Activated CD8-positive, alpha-beta memory T cell treated with anti-CD3 and anti-CD28 coated beads for 4 hours (primary cell): ENCODE measurements at places on chromosomes 3 and 15.

DNA sequence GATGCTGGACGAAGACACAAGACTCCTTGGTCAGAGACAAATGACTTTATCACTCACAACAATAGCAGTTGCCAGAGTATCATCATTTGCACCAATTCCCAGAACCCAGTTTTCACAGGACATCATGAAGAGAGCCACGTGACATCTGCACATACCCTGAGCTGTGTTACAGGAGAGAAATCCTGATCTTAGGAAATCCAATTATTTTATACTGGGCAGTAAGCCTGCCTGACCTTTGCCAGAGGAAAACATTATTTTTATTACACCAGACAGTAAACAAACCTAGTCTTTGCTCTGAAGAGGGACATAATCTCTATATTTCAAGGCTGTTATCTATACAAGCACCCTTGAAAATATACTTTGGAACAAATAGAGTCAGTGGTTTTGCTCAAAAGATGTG lies 77.4 kb downstream of the ZBBX start:
- DNase-seq, result no peak

DNA sequence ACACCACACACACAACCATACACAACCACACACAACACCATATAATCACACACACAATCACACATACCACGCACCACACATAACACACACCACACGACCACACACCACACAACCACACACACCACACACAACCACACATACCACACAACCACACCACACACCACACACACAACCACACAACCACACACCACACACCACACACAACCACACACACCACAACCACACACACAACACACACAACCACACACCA lies 24.2 kb downstream of the CPN2 start:
- DNase-seq, result no peak

- no peak for DNase-seq
These were observed 71.8 kb upstream of the ZBTB20 start for GRCh38 chr3:115218859-115219258.

GRCh38 chr3:52350416-52350815 lies 34.3 kb downstream of the DNAH1 start:
- DNase-seq, result no peak

DNA sequence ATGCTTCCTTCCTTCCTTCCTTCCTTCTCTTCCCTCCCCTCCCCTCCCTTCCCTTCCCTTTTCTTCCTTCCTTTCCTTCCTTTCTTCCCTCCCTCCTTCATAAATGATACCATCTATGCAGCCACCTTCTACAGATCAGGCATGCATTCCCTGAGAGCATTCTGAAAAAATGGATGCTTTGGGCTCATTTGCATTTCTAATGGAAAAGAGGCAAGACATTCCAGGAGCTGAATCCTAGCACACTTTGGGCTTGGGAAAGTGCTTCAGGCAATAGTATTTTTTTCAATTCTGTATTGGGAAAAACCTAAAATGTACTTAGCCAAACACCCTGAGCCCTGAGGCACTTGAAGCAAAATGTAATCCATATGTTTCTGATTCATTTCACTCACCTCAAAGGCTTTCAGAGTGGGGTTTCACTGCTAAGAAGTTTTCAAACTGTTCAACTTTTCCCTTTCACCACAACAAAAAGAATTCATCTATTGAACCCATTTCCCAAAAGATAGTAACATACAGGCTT lies 220.1 kb upstream of the RORA start:
- no peak for DNase-seq

DNA sequence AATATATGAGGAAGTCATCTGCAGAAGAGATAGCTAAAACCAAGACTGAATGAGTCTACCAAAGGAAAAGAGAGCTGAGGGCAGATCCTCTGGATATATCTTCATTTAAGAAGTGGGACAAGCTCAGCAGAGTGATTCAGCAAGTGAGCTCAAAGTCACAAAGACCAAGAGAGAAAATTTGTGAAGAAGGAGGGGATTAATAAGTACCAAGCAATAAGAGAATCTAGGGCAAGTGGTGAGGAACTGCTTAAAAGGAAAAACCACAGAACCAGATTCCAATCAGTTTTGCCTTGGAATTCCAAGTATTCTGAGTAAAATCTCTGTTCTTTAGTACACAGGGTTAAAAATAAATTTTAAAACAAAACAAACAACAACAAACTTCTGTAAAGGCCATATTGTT lies 3.6 kb downstream of the EHHADH start:
- DNase-seq, result no peak
